ENCODE measurements at places on chromosomes 7 and 10.

- DNase-seq, result no peak
Measured at GRCh38 chr10:132175907-132176581, 10.7 kb upstream of the DPYSL4 start.

DNA sequence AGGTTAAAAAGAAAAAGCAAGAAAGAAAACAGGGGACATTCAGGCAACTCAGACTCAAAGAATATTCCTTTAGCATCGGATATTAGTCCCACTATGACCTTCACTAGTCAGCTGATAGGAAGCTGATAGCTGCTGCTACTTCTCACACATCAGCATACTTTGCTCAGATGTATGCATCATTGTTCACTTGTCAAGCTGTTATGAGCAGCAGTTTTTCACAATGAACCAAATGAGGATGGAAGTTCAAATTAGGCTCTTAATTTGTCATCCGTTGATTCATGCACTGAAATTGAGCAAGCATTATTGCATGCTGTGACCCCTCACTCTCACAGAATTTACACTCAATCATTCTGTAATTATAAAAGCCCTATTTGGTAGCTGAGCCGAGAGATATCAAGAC is 257.7 kb downstream of the SNX13 start:
- DNase-seq, result no peak

DNA sequence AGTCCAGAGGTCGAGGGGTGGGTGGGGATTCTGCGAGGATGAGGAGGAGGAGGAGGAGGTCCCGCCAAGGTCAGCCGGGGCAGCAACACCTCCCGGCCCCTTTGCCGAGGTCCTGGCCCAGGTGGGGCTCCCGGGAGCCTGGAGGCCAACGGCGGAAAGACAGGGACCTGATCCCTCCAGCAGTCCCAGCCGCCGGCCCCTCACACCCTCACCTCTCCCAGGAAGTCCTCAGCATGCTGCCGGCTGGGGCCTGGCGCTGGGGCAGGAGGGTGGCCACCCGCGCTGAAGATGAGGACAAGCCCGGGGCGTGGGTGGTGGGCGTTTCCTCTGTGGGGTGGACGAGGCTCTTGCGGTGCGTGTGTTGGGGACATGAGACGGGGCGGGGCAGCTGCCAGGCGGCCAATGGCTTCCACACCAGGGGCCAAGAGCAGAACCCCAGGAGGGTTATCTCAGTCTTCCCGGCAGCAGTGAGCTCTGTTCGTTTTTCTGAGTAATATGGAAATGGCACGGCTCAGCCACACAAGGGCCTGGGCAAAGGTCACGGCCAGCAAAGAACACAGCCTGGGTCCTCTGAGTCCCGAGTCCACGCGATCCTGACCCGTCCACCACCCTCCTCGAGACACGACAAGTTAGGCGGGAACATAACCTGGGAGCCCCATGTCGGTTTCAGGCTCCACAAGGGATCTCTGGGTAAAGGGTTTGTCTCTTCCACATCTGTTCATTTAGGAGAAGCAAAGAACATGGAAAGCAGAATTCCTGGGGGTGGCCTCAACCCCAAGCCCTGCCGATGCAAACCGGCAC is 82.9 kb upstream of the PDGFA start:
- peak; percentile 73 for DNase-seq

GRCh38 chr10:6678211-6678803 is 98.2 kb upstream of the PRKCQ start:
- peak; percentile 28 for DNase-seq

GRCh38 chr7:348962-349743 is 59.2 kb downstream of the FOXL3 start:
- no peak for DNase-seq

GRCh38 chr7:36208426-36208825 is 55.4 kb downstream of the EEPD1 start:
- no peak for DNase-seq

- no peak for DNase-seq
Measured at GRCh38 chr10:49080071-49080470, 35.3 kb downstream of the VSTM4 start.

GRCh38 chr7:50454968-50455367 is 4.8 kb upstream of the FIGNL1 start:
- DNase-seq, result no peak

DNA sequence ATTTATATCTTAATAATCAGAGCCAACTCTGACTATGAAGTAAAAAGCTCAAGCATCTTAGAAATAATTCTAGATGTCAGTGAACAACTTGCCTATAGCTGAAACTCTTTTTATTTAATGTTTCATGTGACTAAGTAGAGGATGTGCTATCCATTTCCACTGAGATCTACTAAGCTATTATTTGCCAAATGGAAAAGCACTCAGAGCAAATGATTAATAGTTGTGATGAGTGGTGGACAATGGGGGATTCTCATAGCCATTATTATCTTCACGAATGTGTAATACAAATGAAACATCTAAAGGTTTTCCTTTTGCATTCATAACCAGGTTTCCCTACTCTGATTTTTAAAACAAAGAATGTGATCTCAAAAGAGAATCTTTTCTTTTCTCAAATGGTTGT is 126.6 kb upstream of the GNAI1 start:
- DNase-seq, result no peak

- no peak for DNase-seq
Measured at GRCh38 chr7:108094933-108095710, 35.0 kb downstream of the LAMB4 start.

GRCh38 chr10:61065051-61065450 is 121.1 kb upstream of the RHOBTB1 start:
- no peak for DNase-seq

DNA sequence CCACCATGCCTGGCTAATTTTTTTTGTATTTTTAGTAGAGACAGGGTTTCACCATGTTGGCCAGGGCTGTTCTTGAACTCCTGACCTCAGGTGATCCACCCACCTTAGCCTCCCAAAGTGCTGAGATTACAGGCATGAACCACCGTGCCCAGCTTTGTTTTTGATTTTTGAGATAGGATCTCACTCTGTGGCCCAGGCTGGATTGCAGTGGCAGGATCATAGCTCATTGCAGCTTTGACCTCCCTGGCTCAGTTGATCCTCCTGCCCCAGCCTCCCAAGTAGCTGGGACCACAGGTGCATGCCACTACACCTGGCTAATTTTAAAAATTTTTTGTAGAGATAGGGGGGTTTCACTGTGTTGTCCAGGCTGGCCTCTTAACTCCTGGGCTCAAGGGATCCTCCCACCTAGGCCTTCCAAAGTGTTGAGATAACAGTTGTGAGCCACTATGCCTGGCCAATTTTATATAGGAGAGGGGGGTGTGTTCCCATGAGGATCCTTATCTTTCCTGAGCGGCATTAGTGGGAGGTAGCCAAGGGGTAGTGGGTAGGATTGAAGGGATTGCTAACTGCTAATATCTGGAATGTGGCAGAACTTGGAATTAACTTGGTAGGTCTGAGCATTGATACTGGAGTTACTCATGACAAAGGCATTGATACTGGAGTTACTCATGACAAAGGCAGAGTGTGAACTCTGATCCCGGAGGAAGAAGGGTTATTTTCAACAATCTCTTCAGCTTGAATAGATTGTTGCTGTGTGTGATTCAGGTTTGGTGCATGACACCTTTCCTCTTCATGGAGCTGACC is 1.0 kb upstream of the NOLC1 start:
- peak; percentile 3 for DNase-seq

DNA sequence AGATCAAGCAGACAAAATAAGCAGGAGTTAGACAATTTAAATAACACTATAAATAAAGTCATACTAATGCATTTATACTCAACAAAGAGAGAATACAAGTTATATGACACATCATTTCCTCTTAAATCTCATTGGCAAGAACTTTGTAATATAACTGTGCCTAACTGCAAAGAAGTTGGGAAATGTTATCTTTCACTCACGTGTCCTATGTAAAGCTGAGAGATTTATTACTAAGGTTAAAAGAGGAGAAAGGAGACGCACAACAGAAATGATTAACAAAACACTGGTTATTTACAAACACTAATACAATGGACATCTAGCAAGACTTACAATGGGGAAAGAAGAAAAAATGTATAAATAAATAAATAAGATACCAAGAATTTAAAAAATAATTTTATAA is 12.7 kb upstream of the TMEM273 start:
- DNase-seq, result no peak

All from GM13976 (cell line).